ENCODE measurements at places on chromosomes 1 and 21.

- DNase-seq: no peak
Measured at GRCh38 chr1:225601902-225602589, 50.9 kb downstream of the ENAH start.

- DNase-seq: no peak
Measured at GRCh38 chr1:16984717-16985116, 4.3 kb upstream of the MFAP2 start.

- no peak for DNase-seq
Measured at GRCh38 chr1:42033629-42034028, 114.9 kb upstream of the HIVEP3 start.

DNA sequence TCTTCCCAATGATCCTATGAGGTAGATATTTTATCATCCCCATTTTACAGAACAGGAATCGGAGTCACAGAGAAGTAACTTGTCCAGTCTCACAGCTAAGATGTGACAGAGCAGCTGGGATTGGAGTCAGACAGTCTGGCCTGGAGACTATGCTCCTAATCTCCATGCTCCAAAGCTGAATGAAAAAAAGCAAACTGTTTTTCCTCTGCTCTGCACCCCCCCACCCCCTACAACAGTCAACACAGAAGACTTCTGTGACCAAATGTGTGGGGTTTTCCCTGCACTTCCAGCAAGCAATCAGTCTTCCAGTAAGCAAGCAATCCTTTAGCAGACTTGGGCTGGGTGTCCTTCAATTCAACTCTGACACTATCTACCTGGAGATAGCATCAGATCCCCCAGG, 33.2 kb downstream of the KIRREL1 start:
- no peak for DNase-seq

DNA sequence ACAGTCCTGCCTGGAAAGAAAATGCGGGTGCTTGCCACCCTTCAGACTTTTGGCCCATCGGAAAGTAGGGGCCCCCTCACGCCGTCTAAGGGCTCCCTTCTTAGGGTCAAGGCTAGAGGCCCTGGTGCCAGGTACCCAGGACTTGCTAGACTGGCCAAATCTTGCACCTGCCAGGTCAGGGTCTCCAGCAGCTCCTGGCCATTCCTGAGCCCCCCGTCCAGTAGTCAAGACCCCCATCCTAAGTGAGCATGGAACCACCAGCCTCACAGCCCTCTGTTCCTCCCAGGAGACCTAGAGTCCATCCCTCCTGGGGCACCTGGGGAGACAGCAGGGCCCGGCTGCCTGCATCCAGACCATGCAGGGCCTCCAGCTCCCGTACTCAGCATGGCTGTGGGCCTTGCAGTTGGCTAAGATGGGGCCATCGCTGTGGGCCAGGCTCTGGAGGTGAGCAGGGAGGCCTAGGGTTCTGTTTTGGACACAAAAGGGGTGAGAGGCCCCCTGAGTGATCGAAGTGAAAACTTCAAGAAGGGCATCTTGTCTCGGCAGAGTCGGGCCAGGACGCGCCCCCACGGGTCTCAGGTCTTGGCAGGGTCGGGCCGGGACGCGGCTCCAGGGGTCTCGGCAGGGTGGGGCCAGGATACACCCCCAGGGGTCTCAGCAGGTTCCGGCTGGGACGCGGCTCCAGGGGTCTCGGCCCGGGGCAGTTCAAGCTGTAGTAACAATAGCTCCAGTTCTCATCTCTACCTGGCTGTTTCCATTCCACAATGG, 5.9 kb downstream of the FNDC10 start:
- no peak for DNase-seq

GRCh38 chr1:61079296-61079897, 3.0 kb upstream of the NFIA start:
- DNase-seq: no peak

DNA sequence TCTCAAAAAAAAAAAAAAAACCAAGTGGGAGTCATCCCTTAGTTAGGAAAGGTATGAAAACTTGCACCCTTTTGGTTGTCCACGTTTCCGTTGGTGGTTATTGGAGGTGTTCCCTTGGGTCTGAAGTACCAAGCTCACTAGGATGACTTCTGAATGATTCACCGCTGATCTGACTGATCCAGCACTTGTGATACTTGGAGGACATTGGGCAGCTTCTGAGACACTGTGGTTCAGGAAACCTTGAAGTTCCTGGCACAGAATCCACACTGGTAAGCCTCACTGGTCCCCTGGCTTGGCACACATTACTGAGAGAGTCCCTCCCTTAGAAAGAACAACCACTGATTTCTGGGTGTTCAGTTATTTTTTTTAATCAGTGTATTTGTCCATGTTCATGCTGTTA, 91.9 kb downstream of the RYR2 start:
- no peak for DNase-seq

GRCh38 chr1:221939607-221940006, 197.7 kb upstream of the DUSP10 start:
- no peak for DNase-seq

GRCh38 chr21:25581582-25581981, 25.7 kb downstream of the MRPL39 start:
- no peak for DNase-seq

DNA sequence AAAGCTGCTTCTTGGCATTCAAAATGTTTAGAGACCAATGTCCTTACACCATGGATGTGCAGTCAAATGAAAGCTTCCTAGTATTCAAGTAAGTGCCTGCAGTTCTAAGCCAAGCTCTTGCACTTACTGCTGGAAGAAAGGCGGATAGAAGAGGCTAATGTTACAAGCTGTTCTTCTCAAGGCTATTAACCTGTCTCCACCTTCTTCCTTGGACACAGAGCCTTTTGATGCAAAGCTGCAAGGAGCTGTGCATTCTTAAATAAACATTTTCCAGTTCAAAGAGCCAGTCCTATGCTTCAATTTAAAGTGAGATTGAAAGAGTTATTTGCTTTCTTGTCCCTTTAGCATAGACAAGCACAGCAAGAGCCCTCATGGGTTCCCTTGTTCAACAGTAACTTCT, 167.9 kb upstream of the RUNX1 start:
- no peak for DNase-seq

DNA sequence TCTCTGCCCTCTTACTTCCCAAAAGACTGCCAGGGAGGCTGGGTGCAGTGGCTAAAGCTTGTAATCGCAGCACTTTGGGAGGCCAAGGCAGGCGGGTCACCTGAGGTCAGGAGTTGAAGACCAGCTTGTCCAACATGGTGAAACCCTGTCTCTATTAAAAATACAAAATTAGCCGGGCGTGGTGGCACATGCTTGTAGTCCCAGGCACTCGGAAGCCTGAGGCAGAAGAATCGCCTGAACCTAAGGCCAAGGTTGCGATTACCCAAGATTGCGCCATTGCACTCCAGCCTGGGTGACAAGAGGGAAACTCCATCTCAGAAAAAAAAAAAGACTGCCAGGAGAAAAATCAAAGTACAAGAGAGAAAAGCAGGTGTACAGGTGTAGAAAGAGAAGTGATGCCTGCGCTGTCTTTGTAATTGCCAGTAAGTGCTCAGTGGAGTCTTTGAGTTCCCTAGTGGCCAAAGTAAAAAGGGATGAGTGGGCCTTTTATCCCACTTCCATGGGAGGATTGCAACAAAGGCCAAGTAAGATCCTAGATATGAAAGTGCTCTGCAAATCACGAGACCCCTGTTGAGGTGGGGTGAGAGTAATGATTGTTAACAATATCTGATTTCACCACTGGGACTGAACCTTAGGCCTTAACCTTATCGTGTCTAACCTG, 94.7 kb upstream of the WNT4 start:
- no peak for DNase-seq

DNA sequence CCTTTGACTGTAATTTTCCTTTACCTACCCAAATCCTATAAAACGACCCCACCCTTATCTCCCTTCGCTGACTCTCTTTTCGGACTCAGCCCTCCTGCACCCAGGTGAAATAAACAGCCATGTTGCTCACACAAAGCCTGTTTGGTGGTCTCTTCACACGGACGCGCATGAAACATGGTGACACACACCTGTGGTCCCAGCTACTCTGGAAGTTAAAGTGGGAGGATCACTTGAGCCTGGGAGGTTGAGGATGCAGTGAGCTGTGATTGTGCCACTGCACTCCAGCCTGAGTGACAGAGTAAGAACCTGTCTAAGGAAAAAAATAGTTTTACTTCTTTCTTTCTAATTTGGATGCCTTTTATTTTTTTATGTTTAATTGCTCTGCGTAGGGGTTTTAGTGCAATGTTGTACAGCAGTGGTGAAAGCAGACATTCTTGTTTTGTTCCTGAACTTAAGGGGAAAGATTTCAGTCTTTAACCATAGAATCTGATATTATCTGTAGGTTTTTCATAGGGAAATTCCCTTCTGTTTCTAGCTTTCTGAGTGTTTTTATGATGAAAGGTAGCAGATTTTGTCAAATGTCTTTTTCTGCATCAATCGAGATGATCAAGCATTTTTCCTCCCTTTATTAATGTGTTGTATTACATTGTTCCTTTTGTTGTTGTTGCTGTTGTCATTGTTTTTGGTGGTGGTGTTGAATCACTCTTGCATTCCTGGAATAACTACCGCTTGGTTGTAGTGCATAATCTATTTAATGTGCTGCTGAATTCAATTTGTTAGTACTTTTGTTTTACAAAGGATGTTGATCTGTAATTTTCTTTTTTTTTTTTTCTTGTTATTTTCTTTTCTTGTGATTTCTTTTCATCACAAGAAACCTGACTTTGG, 497.4 kb downstream of the DISC1 start:
- DNase-seq: no peak

- no peak for DNase-seq
Measured at GRCh38 chr1:144551107-144551542, 41.6 kb upstream of the PPIAL4F start.

DNA sequence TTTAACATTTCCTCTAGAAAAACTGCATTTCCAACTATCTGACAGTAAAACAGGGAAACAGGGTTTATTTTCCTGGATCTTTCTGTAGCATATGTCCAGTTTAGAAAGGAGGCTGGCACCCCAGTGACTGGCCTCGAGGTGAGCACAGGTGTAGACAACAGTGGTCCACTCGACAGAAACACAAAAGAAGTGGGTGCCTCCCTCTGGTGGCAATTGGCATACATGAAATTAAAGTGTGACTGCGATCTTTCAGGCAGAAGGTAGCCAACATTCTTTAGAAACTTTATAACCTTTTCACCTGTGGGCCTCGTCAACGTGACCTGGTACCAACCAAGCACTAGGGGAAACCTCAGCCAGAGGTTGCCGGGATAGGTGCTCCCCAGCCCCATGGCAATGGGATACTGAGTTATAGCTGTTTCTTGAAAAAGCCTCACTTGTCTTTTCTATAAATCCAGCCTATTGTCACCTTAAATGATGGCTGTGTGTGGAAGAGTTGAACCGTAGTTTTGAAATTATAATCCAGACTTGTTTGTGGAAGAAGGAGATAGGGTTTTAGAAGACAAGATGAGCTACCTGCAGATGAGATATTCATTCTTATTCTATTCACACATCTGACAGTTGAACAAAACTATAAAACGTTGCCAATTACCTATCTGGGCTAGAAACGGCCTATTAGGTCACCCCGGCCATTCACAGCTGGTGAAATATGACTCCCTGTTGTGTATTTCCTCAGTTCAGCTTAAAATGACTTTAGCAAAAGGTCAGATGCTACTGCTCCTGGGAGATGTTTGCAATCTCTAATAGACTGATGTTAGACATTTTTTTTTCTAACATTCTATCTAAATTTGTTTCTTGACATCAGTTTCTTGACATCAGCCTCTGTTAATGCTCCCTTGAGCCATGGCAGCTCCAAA, 44.3 kb downstream of the PCP4 start:
- no peak for DNase-seq

GRCh38 chr1:74180490-74180889, 17.5 kb downstream of the LRRIQ3 start:
- no peak for DNase-seq

GRCh38 chr1:31752952-31753475, 11.1 kb downstream of the ADGRB2 start:
- no peak for DNase-seq

DNA sequence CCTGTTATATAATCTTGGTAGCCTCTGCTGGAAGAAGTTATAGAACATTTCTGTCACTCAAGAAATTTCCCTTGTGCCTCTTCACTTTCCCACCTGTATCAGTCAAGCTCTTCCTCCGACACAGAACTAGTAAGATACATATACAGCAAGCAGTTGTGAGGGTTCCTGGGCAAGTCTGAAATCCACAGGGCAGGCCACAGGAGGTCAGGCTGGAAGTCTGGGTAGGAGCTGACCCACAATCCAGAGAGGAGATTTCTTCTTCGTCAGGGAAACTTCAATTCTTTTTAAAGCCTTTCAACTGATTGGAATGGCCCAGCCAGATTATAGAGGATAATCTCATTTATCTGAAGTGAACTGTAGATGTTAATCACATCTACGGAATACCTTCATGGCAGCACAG, 96.4 kb upstream of the FMN2 start:
- no peak for DNase-seq

DNA sequence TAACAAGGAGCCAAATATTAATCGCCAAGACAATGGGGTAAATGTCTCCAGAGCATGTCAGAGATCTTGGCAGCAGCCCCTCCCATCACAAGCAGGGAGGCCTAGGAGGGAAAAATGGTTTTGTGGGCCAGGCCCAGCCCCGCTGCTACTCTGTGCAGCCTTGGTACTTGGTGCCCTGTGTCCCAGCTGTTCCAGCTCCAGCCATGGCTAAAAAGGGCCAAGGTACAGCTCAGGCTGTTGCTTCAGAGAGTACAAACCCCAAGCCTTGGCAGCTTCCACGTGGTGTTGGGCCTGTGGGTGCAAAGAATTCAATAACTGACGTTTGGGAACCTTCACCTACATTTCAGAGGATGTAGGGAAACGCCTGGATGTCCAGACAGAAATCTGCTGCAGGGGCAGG, 10.4 kb downstream of the UBE2G2 start:
- DNase-seq: no peak

All from stimulated activated CD4-positive, alpha-beta T cell treated with anti-CD3 and anti-CD28 coated beads, Interleukin-1b, Interleukin-23, amount 100 ng/mL, for 1 hour (primary cell).